ENCODE measurements at places on chromosomes 5 and 9.

DNA sequence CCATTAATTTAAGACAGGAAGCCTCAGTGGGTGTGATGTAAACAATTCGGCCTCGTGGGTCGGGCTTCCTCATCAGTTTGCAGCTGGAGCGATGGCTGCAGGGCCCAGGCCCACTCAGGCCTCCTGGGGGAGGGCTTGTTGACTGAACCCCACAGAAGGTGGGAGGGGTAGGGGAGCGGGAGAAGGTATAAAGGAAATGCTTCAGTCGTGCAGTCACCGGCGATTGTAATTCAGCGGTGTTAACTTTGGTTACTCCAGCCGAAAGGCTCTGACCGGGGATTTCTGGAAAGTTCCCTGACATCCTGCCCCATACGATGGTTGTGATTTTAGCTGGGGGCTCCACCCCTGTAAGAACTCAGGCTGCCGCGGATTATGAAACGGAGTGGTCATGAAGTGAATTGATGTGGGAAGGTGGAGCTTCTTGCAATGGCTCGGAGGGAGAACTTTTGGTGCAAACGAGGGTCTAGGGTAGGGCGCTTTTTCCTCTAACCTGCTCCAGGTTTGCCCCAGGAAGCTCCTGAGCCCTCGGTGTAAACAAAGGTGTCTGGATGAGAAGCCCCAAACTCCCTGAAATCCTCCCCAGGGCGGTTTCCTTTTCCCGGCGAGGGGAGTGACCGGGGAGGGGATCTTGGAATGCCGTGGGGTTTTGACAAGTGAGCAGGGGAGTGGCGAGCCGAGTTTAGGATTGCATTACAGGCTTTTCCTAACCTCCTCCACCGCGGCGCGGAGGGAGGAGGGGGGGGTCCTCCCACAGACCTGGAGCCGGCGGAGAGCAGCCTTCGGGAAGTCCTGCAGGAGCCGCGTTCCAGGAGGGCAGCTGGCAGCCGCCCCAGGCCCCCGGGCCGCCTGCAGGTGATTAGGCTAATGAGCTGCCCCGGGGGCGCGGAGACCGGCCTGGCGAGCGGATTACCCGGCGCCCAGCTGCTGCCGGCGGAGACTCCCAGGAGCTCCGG is 215.5 kb downstream of the PDZD2 start:
- DNase-seq, result no peak

GRCh38 chr5:172905346-172906140 is 53.7 kb upstream of the RPL26L1 start:
- no peak for DNase-seq

GRCh38 chr5:178431063-178431781 is 159.0 kb downstream of the COL23A1 start:
- no peak for DNase-seq

GRCh38 chr5:129073111-129073510 is 21.4 kb upstream of the ISOC1 start:
- no peak for DNase-seq

DNA sequence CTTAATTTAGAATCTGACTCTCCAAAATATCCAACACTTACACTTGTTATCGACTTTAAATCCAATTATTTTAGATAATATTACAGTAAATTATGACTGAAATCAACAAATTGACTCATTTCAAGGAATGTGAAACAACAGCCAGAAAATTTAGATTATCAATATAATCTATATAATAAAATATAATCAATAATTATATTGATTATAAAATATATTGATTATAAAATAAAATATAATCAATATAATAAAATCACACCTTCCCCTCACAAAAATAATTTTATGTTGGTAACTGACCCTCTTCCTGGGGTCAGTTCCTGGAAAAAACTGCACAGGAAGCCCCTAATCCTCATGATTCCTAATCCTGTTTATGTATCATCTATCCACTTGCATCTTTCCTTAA is 91.1 kb downstream of the CEMIP2 start:
- DNase-seq, result no peak

DNA sequence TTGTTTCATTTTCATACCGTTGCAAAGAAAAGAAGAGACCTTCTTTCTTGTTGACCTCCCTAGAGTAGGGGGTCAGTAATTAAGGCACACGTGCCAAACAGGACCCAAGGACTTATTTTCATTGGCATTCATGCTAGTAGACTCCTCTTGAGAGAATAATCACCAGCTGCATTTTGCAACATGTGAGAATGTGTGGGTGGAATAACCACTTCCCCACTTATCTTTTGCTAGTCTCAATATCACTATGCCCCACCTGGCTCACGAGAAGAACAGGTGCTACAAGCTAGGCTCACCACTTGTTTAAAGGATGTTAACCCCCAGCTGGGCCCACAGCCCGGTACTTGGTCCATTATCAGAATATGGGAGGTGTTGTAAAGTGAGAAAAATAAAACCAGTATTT is 460.7 kb upstream of the MEF2C start:
- no peak for DNase-seq

- DNase-seq, result no peak
Observed at GRCh38 chr5:176606032-176606431, 3.9 kb downstream of the GPRIN1 start.

DNA sequence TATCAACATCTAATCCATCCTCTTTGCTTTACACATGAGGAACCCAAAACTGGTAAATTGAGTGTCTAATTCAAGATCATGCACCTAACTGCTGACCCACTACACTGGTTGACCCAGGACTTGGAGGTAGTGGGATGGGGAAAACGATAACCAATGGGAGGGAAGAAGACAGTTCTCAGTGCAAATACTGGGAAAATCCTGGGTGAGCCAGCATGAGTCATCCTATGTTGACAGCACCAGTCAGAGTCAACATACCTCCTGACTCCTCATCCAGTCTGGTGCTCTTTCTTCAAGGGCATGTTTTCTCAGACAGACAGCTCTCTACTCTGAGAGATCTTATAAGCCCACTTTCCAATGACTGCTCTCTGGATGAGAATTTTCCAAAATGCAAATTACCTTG is 232.8 kb upstream of the PTGER4 start:
- DNase-seq, result no peak

GRCh38 chr5:118551716-118552115 is 436.6 kb downstream of the DTWD2 start:
- DNase-seq, result no peak

- no peak for DNase-seq
Observed at GRCh38 chr9:120265791-120266190, 314.2 kb downstream of the CDK5RAP2 start.

DNA sequence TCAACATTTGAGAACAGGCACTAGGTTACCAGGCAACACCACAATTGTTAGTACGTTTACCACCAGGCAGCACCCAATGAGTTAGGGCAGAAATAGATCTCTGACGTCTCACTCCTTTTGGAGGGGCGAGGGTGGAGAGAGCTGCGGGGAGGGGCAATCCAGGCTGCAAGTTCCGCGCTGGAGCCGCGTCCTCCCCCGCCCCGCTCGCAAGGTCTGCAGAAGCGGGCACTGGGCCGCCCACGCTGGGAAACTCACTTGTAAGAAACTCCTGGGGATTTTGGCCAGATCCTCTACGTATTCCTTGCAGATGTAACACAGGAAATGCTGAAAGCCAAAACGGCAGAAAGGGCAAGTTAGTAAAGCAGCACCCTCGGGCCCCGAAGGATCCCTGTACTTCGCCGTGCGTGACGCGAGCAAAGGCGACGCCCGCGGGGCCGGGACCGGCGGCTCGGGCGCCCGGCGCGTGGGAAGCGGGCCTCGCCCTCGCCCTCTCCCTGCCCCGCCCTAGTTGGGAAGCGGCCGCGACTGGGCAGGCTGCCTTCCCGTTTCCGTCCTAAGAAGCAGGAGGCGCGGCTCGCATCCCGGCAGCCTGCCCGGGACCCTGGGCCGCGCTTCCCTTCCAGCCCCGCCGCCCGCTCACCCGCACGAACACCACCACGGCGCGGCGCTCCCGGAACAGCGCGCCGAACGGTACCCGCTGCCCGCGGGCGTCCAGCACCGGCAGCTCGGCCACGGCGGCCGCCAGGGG is 493 bp downstream of the PRXL2C start:
- DNase-seq, result peak; percentile 59

DNA sequence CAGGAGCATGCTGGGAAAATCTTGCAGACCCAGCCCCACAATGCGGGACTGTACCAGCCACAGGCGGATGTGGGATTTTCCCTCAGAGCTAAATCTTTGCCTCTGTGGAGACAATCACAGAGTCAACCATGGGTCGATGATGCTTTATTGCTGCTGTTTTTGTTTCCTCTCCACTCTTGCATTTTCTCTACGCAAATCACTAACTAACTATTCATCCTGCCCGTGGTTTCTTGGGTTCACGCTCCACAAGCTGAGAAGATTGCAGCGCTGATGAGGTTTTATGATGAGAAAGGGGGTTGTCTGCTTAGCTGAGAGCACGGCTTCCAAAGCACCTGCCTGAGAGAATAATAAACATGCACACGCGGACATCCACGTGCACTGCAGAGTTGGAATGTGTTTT is 500.2 kb upstream of the ADAMTS16 start:
- DNase-seq, result no peak

DNA sequence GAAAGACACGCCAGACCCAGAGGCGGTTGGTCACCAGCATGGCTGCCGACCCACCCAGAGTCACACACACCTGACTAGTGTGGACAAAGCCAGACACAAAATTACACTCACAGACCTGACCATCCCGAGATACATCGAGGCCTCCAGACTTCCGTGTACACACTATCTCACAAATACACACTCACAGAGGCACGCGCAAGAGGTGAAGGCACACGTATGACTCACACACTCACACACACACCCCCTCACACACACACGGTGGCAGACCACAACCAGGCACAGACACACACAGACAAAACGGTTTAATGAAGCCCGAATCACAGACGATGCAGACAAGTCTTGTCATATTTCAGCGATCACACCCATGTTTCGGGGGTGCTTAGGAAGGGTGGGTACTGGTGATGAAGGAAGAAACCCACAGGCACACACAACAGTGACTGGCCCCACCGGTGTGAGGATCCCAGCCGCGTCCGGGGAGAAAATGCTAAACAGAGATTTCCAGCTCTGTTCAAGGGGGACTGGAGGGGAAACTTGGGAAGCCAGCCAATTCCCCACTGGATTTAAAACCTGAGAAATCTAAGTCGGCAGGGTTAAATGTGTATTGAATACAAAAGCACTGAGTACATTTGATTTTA is 51.3 kb downstream of the CRB2 start:
- DNase-seq, result no peak

GRCh38 chr9:115018547-115019435 is 88.4 kb upstream of the TNFSF8 start:
- DNase-seq, result no peak

GRCh38 chr9:137447722-137448601 is 6.8 kb upstream of the ENTPD8 start:
- DNase-seq, result no peak

GRCh38 chr9:134057307-134057657 is 10.5 kb downstream of the BRD3 start:
- no peak for DNase-seq

GRCh38 chr5:177131352-177132135 is 2.0 kb upstream of the NSD1 start:
- no peak for DNase-seq

DNA sequence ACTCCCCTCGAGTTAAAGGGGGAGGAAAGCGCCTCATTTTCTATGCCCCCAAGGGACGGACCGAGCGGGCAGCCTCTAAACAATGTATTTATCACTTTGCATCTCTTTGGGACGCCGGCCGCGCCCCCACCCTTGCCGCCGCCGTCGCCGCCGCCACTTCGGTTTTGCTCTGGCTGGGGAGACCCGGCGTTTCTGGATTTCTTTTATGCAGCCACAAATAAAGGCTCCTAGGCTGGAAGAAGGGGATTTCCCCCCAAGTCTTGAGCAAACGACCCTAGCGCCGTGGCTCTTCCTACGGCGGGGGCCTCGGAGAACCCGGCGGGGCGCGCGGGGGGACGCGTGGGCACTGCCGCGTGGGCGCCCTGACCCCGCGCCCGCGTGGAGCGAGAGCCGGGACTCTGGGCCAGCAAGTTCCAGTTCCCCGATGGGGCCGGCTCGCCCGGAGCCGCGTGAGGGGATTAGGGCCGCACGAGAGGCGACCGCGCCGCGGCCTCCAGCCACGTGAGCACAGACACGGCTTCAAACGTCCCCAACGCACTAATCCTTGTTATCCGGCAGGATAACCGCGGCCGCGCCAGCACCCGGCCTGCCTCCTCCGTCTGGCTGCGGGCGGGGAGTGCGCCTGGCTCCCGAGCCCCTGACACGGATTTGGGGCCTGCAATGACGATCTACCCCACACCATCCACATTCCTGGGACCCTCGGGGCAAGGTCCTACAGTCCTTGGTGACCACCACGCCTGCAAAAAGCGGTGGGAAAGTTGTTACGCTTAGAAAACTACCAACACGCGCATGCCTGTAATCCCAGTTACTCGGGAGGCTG is 7.9 kb upstream of the NEUROG1 start:
- no peak for DNase-seq

DNA sequence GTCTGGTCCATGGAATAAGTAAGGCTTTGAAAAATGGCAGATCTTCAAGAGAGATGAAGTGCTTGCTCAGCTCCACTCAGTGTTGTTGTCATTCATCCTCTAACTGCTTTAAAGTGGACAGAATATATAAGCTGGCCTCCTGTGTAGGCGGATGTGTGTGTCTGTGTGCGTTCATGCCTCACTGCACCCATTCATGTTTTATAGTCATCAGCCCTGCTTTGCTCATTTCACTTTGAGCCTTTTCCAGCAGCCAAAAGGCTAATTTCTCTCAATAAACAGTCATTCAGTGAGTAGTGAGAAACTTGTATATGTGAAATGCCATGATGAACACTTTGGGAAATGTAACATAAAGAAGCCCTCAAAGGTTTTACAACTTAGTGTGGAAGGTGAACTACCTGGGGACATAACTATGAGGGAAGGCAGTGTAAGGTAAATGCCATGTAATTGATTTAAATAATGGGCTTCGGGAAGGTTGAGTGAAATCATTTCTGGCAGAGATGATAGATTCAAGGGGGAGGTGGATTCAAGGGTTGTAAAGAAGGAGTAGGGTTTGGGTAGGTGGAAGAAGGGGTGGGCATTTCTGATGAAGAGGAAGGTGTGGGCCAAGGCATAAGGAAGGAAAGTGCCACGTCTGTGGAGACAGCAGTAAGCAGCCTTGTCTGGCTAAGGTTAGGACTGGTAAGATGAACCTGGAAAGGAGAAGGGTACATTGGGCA is 15.7 kb downstream of the TTC23L start:
- DNase-seq, result no peak

DNA sequence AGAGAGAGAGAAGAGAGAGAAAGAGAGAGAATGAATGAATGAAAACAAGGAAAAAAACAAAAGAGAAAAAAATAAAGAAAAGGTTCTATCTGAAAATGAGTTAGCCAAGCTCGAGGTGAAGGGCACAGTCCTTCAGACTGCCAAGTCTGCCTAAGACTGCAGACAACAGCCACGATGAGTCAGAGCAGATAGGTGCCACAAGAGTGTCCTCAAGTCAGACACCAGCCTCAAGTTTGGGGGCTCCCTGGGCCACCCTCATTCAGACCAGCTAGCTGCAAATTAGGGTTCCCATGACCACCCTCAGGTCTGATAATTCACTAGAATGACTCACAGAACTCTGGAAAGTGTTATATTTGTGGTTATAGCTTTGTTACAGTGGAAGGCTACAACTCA is 13.9 kb upstream of the HABP4 start:
- DNase-seq, result no peak
